Progenitor cell of endocrine pancreas (in vitro differentiated cells): ENCODE measurements at places on chromosomes 11 and 22. TPM values are rescaled to one million over a fixed set of nuclear protein-coding genes. Genes with fewer than 3 reads are reported as not detected.

Gene MYBPC3
- 0.10 and 0.22 TPM in 2 replicates for total RNA-seq

Gene L3MBTL2
- total RNA-seq = 28.8 and 30.3 TPM in 2 replicates

Gene SCGB1C1
- total RNA-seq = not detected in 2 replicates

Gene GGT5
- not detected in 2 replicates for total RNA-seq

Gene OR8I2
- total RNA-seq = not detected in 2 replicates

Gene RTN4RL2
- 1.9 and 2.1 TPM in 2 replicates for total RNA-seq

Gene UQCC3
- total RNA-seq = 7.0 and 7.6 TPM in 2 replicates

Gene ACRV1
- total RNA-seq = 0.50 and 0.55 TPM in 2 replicates

Gene MS4A4A
- 0.33 TPM in 1 of 2 replicates, not detected in the other for total RNA-seq

Gene KRTAP5-11
- not detected in 2 replicates for total RNA-seq

Gene PNPLA3
- 11.4 and 12.2 TPM in 2 replicates for total RNA-seq

Gene MRGPRX3
- not detected in 2 replicates for total RNA-seq

Gene LRRC56
- total RNA-seq = 5.1 and 5.4 TPM in 2 replicates

Gene MISFA
- total RNA-seq = 7.1 and 8.4 TPM in 2 replicates

Gene SOX6
- 32.6 and 34.9 TPM in 2 replicates for total RNA-seq

Gene PRR33
- total RNA-seq = not detected in 2 replicates

Gene OR5A1
- total RNA-seq = not detected in 2 replicates

Gene CCDC188
- 3.3 and 4.0 TPM in 2 replicates for total RNA-seq

Gene LMO1
- 0.43 and 0.84 TPM in 2 replicates for total RNA-seq

Gene FOLR3
- 0.98 TPM in 1 of 2 replicates, not detected in the other for total RNA-seq

Gene PGA4
- total RNA-seq = 0.36 and 0.81 TPM in 2 replicates

Gene PHF21A
- total RNA-seq = 65.5 and 70.1 TPM in 2 replicates

Gene CRYBA4
- total RNA-seq = not detected in 2 replicates
